ENCODE measurements at places on chromosomes 12 and 14.

- DNase-seq: no peak
Observed at GRCh38 chr12:4302881-4303280, 18.1 kb upstream of the TIGAR start.

- no peak for DNase-seq
Observed at GRCh38 chr12:122979908-122980182, 636 bp upstream of the ARL6IP4 start.

DNA sequence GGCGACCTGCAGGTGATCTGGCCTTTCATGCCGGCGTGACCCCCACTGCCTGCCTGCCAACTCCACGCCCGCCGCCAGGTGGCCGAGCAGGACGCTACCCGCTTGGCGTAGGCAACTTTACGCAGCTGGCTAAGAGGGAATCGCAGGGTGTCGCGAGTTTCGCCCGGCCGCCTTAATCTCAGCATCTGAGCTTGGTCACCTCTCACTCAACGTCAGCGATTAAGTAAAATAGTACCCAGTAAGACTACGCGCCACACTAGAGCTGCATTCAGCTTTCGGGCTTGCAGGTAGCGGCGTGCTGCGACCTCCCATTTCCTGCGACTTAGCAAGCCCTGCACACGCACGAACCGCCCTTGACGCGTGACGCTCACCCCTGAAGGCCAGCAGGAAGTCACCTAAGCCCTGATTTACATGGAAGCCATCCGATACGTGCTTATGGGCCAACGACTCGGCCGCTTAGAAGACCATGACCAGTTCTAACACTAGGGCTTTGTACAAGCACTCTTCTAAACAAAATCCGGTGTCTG, 33.2 kb downstream of the WBP11 start:
- peak; percentile 51 for DNase-seq

DNA sequence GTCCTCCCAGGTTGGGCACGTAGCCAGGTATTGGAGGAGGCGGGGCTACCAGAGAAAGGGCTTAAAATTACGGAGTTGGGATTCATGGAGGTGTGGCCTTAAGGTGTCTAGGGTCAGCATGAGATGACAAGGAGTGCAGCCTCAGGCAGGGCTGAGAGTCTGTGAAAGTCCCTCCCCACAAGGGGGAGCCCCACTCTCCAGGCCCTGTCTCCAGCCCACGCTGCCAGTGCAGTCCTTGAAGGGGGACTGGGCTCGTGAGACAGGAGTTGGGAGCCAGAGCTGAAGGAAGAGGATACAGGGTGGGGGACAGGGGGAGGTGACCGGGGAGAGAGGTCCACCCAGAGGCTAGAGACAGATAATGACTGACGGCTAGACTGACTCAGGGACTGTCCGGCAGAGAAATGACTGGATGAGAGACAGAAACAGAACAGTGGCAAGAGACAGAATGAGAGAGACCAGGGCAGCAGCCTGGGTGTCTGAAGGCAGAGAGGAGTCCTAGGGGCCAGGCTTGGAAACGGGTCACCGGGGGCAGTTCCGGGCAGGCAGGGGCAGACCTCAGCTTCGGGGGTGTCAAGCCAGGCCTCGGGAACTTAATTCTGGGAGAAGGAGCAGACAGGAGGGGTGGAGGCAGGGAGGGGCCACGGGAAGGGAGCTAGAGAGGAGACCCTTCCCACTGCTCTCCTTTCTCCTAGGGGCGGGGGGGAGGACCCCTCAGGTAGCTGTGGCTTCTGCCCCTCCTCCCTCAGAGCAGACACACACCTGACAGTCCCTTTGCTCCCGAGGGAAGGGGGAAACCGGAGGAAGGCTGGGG, 970 bp downstream of the CDH24 start:
- no peak for DNase-seq

GRCh38 chr14:104686624-104687517, 2.5 kb upstream of the INF2 start:
- DNase-seq: no peak

DNA sequence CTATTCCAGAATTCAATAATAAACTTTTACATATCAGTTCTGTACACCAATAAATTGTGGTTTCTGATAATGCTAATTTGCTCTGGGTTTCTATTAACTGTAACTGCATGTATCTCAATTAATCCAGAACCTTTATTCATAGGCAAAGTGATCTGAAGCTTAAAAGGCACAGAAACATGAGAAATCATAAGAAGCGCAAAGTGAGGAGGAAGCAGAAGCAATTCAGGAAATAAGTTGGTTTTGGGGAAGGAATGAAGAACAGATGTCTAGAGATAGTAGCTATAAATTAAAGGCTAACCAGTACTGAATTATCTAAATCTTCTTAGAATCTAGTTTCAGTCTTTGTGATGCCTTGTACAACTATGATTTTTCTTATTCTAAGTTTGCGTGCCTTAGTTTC, 24.6 kb downstream of the KERA start:
- DNase-seq: no peak

DNA sequence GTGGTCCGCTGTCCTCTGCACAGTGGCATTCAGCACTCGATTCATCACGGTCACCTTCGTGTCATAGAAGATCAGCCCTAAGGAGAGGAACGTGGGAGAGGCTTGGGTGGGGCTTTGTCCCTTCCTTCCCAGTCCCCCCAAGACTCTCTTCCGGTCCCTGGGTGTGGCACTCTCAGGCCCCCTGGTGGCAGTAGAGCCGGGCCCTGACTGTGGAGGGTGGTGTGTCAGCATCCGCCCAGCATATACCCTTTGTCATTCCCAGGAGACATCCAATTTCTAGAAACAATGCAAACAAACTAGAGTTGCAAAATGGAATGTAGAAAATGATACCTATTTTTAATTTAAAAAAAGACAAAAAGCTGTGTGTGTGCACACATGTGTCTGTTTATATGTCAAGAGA, 45.0 kb downstream of the TRAFD1 start:
- no peak for DNase-seq

- peak; percentile 76 for DNase-seq
Observed at GRCh38 chr12:122111089-122111641, 32.6 kb downstream of the MLXIP start.

DNA sequence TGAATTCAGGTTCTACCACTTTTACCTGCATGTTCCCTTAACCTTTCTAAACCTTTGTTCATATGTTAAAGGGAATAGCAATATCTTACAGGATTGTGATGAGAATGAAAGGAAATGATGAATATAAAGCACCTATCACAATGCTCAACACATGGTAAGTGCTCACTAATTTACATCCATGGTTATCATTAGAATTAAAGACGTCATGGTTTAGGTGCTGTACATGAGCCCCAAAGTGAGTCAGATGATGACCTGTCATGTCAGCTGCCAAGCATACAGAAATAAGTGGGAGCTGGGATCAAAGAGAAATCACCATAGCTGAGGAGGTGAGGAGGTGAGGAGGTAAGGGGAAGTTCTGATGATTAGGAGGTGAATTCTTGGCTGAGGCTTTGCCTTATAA, 135.9 kb upstream of the ATP2B1 start:
- no peak for DNase-seq

- no peak for DNase-seq
Observed at GRCh38 chr12:120847392-120847791, 56.8 kb downstream of the SPPL3 start.

GRCh38 chr14:32710731-32711680, 227.7 kb upstream of the NPAS3 start:
- peak; percentile 38 for DNase-seq

DNA sequence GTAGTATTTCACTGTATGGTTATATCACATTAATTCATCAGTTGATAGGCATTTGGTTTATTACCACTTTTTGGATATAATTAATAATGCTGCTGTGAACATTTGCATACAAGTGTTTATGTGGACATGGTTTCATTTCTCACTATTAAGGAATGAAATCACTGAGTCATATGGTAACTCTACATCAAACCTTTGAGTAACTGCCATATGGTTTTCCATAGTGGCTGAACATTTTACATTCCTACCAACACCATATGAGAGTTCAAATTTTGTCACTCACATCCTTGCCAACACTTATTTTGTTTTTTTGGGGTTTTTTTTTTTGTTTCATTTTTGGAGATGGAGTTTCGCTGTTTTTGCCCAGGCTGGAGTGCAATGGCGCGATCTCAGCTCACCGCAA, 30.2 kb upstream of the EAPP start:
- DNase-seq: no peak

DNA sequence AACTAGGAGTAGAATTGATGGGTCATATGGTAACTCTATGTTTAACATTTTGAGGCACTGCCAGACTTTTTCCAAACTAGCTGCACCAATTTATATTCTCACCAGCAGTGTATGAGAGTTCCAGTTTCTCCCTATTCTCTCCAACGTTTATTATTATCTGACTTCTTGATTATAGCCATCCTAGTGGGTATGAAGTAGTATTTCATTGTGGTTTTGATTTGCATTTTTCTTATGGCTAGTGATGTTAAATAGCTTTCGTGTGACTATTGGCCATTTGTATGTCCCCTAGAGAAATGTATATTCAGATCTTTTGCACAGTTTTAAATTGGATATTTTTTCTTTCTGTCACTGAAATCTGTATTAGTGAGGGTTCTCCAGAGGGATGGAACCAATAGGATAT, 37.8 kb downstream of the HELB start:
- no peak for DNase-seq

DNA sequence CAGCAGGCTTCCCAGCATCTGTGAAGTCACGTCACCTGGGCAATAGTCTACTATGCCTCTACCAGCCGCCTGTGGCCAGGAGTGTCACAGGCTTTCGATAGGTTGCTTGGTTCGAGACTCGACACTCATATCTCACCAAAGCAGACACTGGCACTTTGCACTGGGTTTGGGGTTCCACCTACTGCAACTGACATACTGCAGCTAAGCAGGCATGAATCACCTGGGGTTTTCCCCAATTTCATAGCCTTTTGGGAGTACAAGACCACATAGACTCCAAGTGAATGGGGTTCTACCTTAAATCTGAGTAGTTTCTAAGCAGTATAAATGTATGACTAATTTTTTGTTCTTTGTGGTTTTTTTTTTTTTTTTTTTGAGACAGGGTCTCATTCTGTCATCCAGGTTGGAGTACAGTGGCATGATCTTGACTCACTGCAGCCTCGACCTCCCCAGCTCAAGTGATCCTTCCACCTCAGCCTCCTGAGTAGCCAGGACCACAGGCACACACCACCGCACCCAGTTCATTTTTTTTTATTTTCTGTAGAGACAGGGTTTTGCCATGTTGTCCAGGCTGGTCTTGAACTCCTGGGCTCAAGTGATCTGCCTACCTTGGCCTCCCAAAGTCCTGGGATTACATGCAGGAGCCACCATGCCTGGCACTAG, 32.1 kb downstream of the DMAC2L start:
- DNase-seq: no peak

GRCh38 chr14:92258934-92259333, 64.0 kb upstream of the SLC24A4 start:
- DNase-seq: no peak

GRCh38 chr12:119679081-119679480, 11.1 kb downstream of the PRKAB1 start:
- DNase-seq: peak; percentile 76

DNA sequence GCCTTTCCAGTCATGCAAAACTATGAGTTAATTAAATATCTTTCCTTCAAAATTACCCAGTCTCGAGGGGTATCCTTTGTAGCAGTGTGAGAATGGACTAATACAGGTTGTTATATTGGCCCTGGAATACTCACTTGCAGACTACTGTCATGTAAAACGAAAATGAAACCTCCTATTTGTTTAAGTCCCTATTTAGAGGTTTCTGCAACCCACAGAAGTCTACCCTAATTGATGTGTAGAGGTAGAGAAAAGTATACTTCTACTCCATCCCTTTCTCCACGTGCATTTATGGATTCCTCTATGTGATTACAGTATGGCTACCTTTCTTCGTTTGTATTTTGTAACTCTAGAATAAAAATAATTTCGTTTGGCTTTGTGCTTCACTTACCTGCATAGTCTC, 371.1 kb downstream of the FSCB start:
- DNase-seq: no peak

DNA sequence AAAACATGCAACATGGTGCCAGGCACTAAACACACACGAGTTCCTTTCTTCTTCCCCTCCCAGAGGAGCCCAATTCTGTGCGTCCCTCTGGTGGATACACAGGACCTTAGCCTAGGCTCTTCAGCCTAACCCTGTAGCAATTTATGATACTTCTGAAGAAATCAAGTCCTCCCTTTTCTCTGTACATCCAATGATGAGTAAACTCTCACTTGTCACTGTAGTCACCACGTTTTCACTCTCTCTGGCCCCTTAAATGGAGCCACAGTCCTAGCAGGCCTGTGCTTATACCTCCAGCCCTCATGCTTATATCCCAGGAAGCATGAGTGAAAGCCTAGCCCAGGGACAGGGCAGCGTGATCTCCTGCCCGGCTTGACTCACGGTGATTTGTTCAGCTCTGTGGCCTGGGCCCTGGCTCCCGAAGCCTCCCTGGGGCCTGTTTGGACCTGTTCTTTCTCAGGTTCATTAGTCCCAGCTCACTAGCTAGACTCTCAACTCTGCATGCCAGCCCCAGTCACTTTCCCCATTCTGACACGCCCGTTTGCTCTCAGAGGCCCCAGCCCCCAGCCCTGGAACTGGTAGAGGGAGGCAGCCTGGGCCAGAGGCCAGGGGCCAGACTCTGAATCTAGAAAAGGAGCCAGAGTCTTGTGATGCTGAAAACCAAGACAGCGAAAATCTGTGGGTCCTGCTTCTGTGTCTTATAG, 24.1 kb upstream of the PLEKHG3 start:
- DNase-seq: no peak

DNA sequence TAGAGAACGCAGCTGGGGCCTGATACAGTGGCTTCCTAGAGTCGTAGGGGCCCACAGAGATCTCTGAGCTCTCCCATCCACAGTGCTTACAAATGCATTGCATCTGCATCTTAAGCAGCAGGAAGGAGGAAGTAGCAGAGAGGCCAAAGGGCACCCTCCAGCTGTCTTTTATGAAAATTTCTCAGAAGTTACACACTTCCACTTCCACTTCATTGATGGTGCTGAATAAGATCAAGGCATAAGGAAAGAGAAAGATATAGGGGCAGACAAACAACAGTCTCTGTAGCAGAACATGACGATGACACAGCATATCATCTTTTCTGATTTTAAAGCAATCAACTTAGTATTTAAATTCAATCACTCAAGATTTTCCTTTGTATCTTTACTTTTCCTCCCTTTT, 51.6 kb upstream of the ABCC9 start:
- no peak for DNase-seq

GRCh38 chr14:100025111-100025510, 40.1 kb upstream of the EVL start:
- DNase-seq: no peak

GRCh38 chr12:128163086-128163485, 103.9 kb upstream of the TMEM132C start:
- no peak for DNase-seq

- DNase-seq: no peak
Observed at GRCh38 chr12:102479099-102479885, 1.1 kb downstream of the IGF1 start.

GRCh38 chr14:53938136-53938837, 18.3 kb downstream of the BMP4 start:
- no peak for DNase-seq

DNA sequence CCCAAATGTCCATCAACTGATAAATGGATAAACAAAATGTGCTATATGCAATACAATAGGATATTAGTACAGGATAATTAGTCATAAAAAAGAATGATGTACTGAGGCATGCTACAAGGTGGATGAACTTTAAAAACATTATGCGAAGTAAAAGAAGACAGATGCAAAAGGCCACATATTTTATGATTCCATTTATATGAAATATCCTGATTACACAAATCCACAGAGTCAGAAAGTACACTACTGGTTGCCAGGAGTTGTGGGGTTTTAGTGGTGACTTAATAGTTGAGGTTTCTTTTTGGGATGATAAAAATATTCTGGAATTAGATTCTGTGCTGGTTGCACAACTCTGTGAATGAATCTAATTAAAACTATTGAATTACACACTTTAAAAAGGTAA, 12.6 kb downstream of the TRIM9 start:
- no peak for DNase-seq

GRCh38 chr12:11951209-11951608, 119.5 kb upstream of the BCL2L14 start:
- no peak for DNase-seq
